ENCODE measurements at places on chromosomes 2 and 18.

DNA sequence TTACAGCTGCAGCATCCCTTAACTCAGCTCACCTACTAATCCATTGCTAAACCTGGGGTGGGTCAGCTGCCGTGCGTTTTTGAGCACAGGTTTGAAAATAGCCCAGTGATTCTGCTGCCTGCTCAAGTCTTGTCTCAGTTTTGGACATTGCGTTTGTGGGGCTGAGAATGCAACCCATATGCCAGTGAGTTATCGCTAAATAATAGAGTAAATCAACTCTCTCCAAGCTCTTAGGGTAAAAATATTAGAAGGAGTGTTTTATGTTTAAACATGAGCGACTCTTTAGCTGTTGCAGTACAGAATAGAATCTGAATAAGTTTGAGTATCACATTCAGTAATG lies 2.1 kb downstream of the TSHZ1 start:
- no peak for DNase-seq

DNA sequence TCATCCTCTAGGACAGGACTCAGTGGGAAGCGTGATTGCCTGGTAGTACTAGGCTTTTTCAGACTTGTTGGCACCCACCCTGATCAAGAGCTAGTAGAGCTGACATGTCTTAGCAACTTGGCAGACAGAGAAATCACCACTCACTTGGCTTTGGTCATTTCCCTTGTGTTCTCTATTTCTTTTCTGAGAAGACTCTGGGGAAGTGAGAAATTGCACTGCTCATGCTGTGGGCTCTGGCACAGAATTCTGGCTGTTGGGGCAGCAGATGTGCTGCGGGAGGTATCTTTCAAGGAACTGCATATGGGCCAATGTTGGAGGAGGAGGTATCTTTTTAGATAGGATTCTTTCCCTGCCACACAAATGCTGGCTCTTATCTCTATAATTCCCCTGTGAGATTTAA lies 529.1 kb upstream of the MEX3C start:
- no peak for DNase-seq

- no peak for DNase-seq
These were observed 14.3 kb downstream of the HTR2B start for GRCh38 chr2:231110551-231110950.

DNA sequence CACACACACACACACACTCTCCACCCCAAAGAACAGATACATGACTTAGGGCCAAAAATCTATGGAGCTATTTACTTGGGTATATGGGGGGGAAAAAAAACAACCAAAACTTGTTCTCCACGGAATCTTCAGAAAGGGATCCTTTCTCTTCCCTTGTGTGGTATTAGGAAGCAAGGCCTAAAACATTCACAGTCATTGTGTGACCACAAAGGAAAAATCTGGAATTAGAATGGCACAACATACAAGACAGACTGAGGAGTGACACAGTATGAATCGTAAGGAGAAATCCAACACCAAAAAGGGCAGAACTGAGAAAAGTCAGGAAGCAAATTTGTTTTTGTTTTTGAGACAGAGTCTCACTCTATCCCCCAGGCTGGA lies 70.3 kb downstream of the ASXL2 start:
- no peak for DNase-seq

DNA sequence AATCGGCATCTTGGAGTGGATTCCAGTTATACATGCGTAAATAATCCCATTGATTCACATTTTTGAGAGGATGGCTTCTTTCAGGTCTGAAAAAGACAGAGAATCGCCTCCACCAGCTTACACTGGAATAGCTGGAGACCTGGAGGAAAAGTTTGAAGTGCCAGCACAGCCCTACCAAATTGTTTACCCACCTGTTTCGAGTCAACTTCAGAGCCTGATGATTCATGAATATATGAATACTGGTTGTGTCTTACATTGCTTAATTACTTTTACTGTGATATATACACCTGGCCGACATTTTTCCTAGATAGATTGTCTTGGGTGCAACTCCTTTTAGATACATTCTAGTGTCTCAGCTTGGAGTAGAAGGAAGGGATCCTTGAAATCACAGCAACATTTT lies 335 bp upstream of the NCKAP5 start:
- DNase-seq: peak; percentile 16

DNA sequence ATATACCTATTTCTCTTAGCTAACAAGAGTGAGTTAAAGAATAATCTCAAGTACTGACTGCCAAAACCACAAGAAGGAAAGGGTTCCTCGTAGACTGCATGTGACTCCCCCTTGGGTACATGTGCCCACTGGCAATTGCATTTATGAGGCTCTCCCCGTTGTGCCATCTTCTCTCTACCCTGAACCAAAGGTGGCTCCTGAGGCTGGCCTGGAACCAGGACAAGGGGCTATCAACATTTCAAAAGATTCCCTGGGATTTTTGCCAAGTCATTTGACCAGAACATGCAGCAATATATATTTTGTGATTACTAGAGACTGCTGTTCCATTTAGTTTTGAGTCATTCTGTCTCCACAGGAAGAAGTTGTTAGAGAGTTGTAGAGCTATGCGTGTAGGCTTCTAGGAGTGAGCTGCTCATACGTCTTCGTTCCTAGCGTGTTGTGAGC lies 45.8 kb downstream of the LAMA3 start:
- no peak for DNase-seq

DNA sequence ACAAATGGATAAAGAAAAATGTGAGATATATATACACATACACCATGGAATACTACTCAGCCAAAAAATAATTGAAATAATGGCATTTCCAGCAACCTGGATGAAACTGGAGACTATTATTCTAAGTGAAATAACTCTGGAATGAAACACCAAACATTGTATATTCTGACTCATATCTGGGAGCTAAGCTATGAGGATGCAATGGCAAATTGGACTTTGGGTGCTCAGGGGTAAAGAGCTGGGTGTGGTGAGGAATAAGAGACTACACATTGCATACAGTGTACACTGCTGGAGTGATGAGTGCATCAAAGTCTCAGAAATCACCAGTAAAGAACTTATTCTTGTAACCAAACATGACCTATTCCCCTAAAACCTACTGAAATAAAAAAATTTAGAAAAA lies 636.0 kb upstream of the LRATD1 start:
- no peak for DNase-seq

DNA sequence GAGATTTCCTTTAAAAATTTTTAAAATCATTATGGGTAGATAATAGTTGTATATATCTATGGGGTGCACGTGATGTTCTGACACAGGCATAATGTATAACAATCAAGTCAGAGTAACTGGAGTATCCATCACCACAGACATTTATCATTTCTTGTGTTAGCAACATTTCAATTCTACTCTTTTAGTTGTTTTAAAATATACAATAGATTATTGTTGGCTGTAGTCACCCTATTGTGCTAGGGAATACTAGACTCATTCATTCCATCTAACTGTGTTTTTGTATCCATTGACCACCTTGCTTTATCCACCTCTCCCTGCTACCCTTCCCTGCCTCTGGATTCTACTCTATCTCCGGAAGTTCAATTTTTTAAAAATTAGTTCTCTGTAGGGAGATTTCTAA lies 31.0 kb downstream of the DYSF start:
- no peak for DNase-seq

DNA sequence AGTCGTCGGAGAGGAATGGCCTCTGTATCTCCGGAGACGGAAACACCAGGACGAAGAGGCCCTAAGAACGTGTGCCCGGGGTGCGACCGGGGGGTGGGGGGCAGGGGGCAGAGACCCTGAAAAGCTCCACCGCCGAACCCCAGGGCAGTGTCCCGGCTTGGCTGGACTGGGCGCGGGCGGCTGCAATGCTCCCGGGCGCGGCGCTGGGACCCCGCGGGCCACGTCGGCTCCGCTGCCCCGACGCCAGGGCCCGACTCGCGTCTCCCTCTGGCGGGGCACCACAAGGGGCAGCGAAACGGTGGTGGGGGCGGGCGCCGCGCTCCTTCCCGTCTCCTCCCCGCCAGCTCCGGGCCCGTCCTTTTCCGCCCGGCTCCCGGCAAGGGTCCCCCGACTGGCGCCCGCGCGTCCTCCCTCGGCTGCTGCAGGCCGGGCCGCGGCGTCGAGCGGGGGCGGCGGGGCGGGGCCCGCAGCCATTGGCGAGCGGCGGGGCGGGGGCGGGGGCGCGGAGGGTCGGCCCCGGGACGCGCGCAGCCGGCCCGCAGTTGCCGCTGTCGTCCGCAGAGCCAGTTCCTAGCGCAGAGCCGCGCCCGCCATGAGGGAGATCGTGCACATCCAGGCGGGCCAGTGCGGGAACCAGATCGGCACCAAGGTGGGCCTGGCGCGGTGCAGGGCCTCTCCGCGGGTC lies at the start of gene TUBB6:
Gene TUBB6 (plus strand): TSS at position 541 of the 685 bp plus-strand sequence. CDS start 52 bp downstream, at position 593.
- DNase-seq: no peak

GRCh38 chr2:71603851-71604725 lies 150.7 kb downstream of the DYSF start:
- DNase-seq: no peak

GRCh38 chr2:103176294-103176915 lies 414.6 kb downstream of the TMEM182 start:
- DNase-seq: no peak

- DNase-seq: no peak
These were observed 17.1 kb upstream of the NFE2L2 start for GRCh38 chr2:177281400-177282180.

DNA sequence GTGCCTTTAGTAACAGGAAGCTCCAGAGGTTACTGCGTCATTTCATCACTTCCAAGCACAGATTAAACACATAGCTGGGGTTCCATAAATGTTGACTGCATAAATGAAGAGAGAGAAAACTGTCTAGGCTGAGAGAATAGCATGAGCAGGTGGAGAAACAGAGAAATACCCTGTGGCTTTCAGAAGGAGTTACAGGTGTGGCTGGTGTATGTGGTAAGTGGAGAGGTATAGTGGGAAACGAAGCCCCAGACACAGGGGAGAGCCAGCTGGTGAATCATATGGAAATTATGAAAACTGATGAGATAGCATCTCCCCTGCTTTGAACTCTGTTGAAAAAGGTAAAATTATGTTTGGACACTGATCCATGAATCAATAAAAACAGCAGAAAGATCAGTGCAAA lies 807.4 kb upstream of the POU3F3 start:
- no peak for DNase-seq

DNA sequence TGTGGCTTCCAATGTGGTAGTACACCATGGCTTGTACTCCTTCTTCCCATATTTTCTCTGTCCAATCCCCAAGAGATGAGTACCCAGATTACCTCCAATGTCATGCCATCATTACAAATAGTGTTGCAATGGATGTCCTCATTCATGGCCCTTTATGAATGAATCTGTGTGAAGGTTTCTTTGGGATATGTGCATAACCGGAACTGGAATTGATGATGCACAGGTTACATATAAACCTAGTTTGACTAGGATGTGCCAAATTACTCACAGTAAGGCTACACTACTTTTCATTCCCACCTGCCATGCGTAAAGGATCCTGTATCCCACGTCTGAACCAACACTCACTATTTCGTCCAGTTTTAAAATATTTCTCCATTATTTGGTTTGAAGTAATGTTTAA lies 173.9 kb upstream of the CXCR4 start:
- DNase-seq: no peak

DNA sequence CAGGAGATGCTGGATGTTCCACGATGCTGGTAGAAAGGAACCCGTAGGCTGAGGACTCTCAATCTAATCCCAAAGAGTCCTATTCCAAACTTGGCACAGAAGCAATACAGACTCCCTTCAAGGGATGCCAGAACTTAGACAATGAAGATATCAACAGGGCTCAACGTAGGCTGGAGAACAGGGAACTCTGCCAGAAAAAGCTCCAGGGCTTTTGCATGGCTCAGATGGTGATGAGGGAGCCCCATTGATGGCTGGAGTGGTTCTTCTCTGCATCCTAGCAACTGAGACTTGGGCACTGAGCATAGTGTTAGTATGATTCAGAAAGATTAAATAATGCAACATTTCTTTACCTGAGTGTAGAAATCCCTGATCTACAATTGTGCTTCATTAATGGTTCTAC lies 117.2 kb upstream of the NCK2 start:
- no peak for DNase-seq

DNA sequence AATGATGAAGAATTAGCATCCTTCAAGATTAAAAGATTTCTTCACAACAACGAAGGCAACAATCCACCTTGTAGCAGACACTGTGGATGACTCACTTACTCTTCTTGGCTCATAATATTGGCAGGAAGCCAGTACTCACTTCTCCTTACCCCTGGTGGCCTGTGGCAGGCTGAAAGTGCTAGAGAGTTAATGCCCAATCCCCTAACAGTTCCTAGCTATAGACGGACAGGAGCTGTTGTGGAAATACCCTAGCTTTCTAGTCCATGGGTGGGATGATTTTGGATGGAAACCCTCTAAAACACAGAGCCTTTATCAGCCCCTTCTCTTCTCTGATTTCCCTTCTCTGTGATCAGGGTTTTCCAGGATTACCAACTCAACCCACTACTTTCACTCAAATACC lies 128.6 kb upstream of the NYAP2 start:
- peak; percentile 65 for DNase-seq

GRCh38 chr2:31812051-31812798 lies 198.6 kb downstream of the MEMO1 start:
- no peak for DNase-seq

DNA sequence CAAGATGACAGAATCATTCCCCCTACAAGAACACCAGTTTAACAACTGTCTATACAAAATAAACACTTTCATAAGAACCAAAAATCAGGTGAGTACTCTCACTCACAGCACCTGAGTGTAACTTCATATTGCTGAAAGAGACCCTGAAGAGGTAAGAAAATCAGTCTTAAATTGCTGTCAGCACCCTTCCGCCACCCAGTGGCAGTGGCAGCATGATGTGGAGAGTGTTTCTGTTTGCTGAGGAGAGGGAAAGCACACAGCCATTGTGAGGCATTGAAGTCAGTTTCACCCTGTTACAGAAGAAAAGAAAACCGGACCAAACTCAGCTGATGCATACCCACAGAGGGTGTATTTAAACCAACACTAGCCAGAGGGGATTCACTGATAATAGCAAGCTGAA lies 1240.8 kb upstream of the CRIM1 start:
- DNase-seq: no peak

DNA sequence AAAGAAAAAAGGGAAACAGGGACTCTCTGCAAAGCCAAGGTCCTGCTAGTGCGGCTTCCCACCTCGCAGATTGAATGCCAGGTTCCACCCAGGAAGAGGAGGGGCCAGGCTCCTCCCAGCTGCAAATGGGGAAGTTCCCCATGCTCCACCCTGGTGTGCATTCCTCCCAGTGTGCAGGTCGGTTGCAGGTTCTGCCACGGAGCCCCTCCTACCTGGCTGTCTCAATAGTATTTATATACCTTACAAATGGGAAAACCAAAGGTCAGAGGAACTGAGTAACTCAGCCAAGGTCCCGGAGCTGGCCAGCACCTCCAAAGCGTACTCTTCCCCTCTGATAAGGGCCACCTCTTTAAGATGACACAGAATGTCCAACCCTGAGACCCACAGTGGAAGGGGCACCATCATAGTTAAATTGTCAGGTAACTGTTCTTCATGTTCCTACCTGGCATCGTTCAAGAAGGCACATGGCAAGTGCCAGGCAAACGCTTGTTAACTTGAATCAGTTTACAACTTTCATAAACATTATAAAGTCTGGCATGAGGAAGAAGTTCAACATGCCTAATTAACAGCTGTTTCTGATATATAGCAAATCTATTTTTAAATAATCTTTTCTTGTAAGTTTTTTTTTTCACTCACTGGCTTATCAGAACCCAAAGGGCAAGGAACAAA lies 35.5 kb downstream of the POU3F3 start:
- DNase-seq: no peak

GRCh38 chr2:27992787-27993401 lies 102.4 kb downstream of the BABAM2 start:
- DNase-seq: no peak
